RCC 7860 (cell line): ENCODE measurements at places on chromosomes 2 and 18.

DNA sequence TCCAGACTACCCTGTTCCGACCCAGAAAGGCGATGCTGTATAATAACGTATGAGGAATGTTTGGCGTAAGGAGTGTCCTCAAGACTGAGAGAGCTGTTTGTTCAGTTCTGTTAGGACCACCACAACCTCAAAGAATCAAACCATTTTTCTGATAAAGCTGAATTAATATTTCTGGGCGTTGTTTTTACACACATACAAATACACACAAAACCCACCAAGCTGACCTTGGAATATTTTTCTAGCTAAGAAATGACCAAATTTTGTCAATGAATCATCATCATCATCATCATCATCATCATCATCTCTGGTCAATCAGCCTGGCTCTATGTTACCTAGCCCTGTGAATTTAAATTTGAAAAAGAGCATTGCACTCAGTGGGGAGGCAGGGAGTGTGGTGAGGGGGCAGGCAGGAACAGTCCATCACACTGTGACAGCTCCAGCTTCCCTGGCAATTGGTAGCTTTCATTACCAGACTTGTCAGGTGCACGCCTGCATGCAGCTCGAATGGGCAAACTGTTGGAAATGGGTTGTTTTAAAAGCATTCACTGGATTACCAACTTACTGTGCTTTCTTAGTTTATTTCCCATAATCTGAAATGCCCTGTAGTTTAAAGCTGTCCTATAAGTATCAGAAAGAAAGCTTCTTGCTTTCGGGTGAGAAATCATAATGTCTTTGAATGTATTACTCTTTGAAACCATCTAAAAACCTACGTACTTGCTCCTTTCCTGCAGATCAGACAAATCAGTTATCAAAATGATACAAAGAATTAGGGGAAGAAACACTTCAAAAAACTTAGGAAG is 6.9 kb upstream of the POU3F3 start:
- DNase-seq: no peak

DNA sequence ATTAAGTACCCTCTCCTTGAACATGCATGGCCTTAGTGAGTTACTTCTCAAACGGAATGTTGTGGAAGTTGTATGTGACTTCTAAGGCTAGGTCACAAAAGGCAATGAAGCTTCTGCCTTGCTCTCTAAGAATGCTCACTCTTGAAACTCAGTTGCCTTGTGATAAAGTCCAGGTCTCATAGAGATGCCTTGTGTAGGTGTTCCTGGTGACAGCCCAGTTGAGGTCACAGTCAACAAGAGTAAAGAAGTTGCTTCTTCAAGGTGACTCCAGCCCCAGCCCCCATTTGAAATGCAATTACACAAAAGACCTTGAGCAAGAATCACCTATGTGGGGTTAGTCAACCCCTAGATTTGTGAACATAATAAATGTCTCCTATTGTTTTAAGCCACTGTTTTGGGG is 35.6 kb downstream of the PTPN2 start:
- no peak for DNase-seq

- no peak for DNase-seq
Measured at GRCh38 chr2:136151021-136151971, 33.3 kb upstream of the CXCR4 start.

DNA sequence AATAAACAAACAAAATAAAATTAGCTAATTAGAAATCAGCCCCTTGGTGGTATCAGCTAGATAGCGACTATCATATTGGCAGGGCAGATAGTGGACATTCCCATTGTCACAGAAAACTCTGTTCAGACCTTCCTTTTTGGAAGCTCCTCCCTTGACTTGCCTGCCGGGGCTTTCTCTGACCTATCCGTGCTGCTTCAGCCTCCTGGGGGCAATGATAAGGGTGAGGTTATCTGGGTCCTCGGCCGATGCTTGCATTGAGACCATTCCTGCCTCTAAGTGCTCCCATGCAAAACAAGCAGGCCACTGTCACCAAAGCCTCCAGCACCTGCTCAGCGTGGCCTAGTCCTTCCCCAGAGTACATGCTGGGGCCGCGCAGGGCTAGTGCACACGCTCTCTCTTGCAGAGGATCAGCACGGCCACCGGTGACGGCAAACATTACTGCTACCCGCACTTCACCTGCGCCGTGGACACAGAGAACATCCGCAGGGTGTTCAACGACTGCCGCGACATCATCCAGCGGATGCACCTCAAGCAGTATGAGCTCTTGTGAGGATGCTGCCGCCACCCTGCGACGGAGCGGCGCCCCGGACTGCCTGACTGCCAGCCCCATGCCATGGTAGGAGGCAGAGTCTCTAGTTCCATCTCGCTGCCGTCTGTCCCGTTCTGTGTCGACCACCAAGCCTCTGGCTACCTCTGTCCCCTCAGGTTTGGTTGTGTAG is 27.4 kb downstream of the MPPE1 start:
- no peak for DNase-seq

- peak; percentile 73 for DNase-seq
Measured at GRCh38 chr2:69741229-69741574, 732 bp upstream of the ANXA4 start.

GRCh38 chr18:11733031-11733430 is 44.0 kb downstream of the GNAL start:
- peak; percentile 24 for DNase-seq

- DNase-seq: no peak
Measured at GRCh38 chr2:139963863-139964355, 1183.7 kb upstream of the NXPH2 start.

DNA sequence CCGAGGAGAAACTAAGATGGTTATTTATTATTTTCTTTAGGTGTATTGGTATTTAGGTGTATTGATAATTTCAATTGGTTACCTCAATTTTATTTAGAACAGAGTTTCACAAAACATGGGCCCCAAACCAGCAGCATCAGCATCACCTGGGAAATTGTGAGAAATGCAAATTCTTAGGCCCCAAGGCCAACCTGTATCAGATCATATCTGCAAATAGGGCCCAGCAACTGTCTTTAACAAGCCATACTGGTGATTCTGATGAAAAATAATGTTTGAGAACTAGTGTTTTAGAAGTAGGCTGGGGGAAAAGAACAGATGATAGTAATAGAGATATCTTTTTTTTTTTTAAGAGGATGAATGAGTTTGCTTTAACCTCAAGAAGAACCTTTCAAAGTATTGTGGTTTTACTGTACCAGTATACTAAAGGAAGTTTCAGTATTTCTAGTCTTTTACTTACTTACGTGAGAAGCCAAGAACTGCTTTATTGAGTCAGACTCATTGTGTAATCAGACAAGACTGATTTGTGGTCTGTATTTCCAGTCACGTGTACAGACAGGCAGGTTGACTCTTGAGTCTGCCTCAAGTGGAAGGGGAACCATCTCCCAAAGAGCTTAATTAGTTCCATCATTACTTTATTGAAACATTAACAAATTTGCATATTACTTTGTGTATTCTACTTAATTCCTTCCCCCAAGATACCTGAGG is 60.4 kb upstream of the GAREM1 start:
- DNase-seq: peak; percentile 7

- peak; percentile 97 for DNase-seq
Measured at GRCh38 chr2:28507796-28508764, 12.2 kb downstream of the PLB1 start.

- DNase-seq: no peak
Measured at GRCh38 chr2:31675485-31675901, 94.8 kb upstream of the SRD5A2 start.

- no peak for DNase-seq
Measured at GRCh38 chr2:120798567-120799247, 63.0 kb downstream of the GLI2 start.
